HFF-Myc (cell line): ENCODE measurements at places on chromosomes 16 and 17.
A peak's percentile ranks its signal among the peaks of the same experiment; 100 is the strongest.

DNA sequence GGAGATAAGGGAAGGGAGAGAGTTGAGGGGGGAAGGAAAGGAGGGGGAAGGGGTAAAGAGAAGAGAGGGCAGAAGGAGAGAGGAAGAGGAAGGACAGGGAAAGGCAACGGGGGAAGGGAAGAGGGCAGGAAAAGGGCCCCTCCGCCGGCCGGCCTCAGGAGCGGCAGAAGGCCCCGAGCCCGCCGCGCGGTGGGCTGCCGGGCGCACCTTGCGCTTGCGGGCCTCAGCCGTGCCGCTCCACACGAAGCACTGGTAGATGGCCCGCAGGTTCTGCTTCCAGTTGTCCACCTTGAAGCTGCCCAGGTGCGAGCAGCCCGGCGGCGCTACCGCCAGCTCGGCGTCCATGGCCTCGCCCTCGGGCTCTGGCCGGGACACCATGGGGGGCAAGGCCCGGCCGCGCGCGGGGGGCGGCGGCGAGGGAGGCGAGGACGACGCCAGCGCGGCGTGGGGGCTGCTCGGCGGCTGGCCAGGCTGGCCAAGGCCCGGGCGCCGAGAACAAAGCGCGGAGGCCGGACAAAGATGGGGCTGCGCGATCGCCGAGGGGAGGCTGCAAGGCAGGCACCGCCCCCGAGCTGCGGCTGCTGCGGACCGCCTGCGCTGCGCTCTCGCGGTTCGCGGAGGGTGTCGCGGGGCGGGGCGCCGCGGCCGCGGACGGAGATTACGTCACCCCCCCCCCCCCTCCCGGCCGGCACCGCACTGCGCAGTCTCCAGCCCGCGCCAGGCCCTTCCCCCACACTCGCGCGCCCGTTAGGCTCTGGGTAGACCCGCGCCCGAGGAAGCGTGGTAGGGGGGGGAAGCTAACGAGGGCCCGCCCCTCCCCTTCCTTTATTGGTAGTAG, at the start of gene USP22:
Gene USP22, minus strand, starts transcription at position 554 of the 838 bp plus-strand sequence. Its CDS starts 176 bp downstream, at position 378.
- DNase-seq, result no peak

DNA sequence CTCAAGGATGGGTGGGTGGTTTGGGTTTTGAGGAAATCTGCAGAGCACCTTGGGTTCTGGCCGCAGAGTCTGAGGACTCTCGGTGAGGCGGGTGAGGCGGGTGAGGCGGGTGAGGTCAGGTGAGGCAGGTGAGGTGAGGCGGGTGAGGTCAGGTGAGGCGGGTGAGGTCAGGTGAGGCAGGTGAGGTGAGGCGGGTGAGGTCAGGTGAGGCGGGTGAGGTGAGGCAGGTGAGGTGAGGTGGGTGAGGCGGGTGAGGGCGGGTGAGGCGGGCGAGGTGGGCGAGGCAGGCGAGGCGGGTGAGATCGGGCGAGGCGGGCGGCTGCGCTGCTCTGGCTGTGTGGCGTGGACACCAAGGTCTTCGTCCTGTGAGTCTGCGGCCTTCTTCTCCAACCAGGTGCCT, 24.1 kb upstream of the RPL13 start:
- DNase-seq, result no peak

- DNase-seq, result no peak
These were observed 8.1 kb downstream of the DNAJC7 start for GRCh38 chr17:42009170-42009569.

DNA sequence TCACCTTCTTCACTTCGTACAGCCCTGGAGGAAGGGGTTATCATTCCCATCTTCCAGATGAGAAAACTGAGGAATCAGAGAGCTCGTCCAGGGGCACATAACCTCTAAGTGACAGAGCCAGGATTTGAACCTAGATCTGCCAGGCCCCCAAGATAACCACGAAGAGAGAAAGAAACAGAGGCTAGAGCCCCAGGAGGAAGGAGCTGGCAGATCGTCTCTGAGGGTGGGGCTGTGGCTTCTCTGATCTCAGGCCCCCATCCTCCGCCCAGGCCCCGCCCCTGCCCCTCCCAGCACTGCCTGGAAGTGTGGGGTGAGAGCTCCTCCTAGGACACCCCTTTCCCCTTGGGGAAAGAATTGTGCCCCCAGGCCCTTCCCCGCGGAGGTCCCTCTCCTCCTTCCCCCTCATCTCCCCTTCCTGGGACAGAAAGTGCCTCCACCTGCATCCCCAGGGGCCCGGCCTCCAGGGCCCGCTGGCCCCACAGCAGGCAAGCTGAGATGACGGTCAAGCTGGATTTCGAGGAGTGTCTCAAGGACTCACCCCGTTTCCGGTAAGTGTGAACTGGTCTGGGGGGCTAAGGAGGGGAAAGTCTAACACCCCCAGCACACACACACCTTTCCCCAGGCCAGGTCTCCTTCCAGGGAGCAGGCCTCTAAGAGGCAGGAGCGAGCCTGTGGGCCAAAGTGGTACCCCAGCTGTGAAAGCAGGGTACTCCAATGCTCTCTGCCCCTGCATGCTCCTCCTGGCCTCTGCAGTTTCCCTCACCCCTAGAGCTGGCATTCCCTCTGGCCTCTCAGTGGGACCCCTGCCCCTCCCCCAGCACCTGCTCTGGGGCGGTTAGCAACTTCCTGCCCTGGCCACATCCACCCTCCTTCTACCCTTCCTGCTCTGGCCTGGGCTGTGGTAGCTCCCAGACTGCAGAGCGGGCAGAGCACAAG, at the start of gene ACAP1:
Gene ACAP1, plus strand, starts transcription at position 290 of the 936 bp plus-strand sequence. Its CDS starts 206 bp downstream, at position 496.
- no peak for DNase-seq

DNA sequence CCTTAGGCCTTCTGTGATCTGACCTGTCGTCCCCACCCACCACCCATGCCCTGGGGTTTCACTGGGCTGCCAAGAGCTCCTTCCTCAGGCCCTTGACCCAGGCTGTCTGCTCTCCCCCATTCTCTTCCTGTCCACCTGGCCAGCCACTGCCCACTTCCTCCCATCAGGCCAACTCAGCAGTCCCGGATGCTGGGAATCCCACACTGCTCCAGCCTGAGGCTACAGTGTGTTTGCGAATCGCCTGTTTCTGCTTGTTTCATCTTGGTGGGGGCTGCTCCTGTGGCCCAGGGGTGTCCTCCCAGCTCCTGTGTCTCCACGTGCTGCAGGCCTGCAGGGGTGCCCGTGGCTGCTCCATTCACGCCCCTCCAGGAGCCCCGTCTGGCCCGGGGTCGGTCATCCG, 839 bp upstream of the METRN start:
- no peak for DNase-seq

DNA sequence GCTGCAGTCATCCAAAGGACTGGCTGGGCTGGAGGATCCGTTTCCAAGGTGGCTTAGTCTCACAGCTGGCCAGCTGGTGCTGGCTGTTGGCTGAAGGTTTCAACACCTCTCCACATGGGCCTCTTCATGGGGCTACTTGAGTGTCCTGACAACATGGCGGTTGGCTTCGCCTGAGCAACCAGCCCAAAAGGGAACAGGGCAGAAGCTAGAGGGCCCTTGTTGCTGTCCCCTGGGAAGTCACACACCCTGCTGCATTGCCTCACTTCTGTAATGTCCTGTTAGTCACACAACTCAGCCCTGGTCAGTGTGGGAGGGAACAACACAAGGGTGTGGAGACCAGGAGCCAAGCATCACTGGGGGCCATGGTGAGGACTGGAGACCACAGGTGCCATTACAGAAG, 36.6 kb downstream of the C16orf78 start:
- DNase-seq, result no peak

DNA sequence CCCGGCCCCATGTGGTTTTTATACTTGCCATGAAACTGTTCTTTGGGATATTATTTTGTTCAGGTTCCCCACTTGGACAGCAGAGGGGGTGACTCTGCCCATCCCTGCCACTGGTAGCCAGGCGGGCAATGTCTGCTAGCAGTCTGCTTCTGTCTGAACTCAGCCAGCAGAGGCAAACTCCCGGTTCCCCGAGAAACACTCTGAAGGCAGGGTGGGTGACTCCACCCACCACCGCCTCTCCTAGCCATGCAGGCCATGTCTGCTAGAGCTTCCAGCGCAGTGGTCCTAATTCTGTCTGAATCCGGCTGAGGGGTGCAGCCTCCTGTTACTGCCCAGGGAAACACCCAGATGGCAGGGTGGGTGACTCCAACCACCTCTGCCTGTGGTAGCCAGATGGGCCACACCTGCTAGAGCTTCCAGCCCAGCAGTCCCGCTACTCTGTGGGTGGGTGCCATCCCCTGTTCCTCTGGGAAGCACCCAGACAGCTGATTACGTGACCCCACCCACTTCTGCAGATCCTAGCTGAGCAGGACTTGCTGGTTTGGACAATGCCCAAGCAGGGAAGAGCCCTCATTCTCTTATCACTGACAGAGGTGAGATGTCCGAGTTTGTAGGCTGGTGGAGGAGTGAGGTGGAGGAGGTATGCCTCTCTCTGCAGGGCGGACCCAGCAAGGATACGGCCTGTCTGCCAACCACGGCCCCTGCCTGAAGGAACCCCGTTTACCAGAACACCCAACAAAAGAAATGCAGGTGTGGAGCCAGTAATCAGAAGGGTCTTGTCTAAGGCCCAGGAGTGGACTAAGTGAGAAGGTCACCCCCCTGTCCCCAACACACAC, 22.4 kb downstream of the NLRP1 start:
- DNase-seq, result no peak

DNA sequence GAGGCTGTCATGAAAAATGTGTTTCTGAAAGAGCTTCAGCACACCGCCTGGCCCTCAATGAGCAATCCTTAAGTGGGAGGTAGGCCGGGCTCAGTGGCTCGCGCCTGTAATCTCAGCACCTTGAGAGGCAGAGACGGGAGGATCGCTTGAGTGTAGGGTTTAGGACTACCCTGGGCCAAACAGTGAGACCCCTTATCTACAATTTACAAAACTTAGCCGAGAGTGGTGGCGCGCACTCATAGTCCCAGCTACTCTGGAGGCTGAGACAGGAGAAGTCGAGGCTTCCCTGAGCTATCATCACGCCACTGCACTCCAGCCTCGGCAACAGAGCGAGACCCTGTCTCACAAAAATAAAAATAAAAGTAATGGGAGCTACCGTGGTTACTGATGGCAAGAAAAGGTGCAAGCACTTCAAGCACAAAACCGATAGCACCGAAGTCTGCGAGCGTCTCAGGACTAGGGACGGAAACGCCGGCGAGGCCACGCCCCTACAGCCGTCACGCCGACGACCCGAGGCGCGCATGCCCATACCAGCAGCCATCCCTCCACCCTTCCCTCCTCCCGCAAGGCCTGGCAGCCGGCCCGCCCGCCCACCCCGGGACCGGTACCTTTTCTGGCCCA, 607 bp downstream of the THUMPD1 start:
- DNase-seq, result peak; percentile 43
